PC-9 (cell line): ENCODE measurements at places on chromosomes 5 and 9. TPM values are rescaled to one million over a fixed set of nuclear protein-coding genes. Genes with fewer than 3 reads are reported as not detected.

DNA sequence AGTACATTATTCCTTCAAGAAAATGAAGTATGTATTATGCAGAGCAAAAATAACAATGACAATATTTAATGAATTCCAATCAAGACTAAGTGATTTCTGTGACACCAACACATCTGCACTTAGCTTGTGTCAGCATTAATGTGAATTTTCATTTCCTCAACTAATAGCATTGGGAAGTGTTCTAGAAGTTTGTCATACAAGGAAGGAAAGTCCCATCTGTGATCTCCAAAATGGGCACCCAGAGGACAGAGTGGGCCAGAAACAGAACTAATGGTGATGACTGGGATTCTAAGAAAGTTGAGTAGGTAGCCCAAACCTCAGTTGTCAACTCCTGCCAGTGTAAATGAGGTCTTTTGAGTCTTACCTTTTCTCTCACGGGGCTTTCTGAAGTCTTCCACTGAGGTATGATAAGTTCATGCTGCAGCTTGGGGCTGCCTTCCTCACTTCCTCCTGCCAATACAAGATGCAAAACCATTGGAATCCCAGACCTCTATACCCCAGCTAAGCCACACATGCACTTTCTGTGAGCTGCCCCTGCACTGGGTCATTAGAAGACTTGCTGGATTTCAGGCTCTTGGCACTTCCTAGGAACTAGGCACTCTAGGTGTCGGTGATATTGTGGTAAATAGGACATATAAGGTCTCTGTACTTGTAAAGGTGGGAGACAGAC is 4.9 kb downstream of the ADAM19 start:
- H3K4me3 ChIP-seq: no peak overlapping the region
- no peak for DNase-seq
- H3K36me3 ChIP-seq: peaks cover 8% of the 10 kb centered on the region; the same call in 1 of the 2 replicates
- H3K27ac ChIP-seq: no peak overlapping the region
- no peaks in the 10 kb centered on the region for H3K27me3 ChIP-seq
- H3K4me1 ChIP-seq: peaks cover 14% of the 10 kb centered on the region; the same call in 1 of the 2 replicates

The NSG2 gene
- not detected in 2 replicates for total RNA-seq

The MAMDC2 gene
- total RNA-seq: 1.7 and 2.7 TPM in 2 replicates

The CAMLG gene
- total RNA-seq: 24.4 and 28.0 TPM in 2 replicates

The CSNK1G3 gene
- total RNA-seq: 31.3 and 39.0 TPM in 2 replicates

- H3K27me3 ChIP-seq: no peaks in the 10 kb centered on the region
- H3K4me3 ChIP-seq: no peak overlapping the region
- no peaks in the 10 kb centered on the region for H3K36me3 ChIP-seq
- no peaks in the 10 kb centered on the region for H3K4me1 ChIP-seq
Observed at GRCh38 chr5:129844764-129845163, 59.5 kb upstream of the CHSY3 start.

- H3K27me3 ChIP-seq: no peaks in the 10 kb centered on the region
- H3K4me1 ChIP-seq: peaks cover 29% of the 10 kb centered on the region
- peak overlapping the region; percentile 87 for H3K4me3 ChIP-seq
- DNase-seq: peak; percentile 11
- 0 out of 2 replicates have a peak overlapping the region, but pooled peaks have one; percentile 5 for H3K27ac ChIP-seq
Observed at GRCh38 chr9:70411121-70411929, 3.1 kb downstream of the KLF9 start.

DNA sequence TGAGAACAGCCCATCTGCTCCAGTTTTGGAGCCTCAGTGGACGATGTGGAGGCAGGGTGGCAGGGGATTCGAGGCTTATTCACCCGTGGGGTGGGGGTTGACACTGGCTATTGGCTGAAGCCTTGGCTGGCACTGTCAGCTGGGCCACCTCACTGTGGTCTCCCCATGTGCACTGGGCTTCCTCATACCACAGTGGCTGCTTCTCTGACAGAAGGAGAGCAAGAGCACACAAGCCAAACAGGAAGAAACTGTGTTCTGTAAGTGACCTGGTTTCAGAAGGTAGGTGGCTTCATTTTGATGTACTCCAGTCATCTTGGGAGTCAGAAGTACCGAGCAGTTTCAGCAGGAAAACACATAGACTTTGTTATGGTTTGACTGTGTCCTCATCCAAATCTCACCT is 24.7 kb upstream of the CTNND2 start:
- no peak overlapping the region for H3K27ac ChIP-seq
- DNase-seq: no peak
- H3K36me3 ChIP-seq: no peaks in the 10 kb centered on the region
- no peak overlapping the region for H3K4me3 ChIP-seq

- no peaks in the 10 kb centered on the region for H3K36me3 ChIP-seq
- DNase-seq: peak; percentile 40
- H3K27me3 ChIP-seq: no peaks in the 10 kb centered on the region
- 0 out of 2 replicates have a peak, but pooled peaks cover 6% of the 10 kb centered on the region for H3K4me1 ChIP-seq
- no peak overlapping the region for H3K27ac ChIP-seq
- H3K4me3 ChIP-seq: no peak overlapping the region
Observed at GRCh38 chr5:55211184-55211874, 15.8 kb downstream of the MCIDAS start.

DNA sequence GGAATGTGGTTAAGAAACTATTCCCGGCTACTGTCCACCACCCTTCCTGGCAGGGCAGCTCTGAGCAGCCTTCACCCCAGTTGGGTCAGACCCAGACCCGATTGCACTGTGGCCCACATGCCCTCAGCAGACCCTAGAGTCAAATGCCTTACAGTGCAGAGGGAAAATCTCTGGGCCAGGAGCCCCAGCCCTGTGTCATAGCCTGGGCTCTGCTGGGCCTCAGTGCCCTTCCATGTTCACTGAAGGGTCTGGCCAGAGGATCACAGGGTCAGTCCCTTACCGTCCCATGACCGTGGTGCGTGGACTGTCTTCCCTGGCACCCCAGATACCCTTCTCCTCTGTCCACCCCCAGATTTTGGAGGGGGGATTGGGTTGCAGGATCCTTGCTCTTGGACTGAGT is 73.5 kb upstream of the COL5A1 start:
- no peak overlapping the region for H3K4me3 ChIP-seq
- H3K27ac ChIP-seq: no peak overlapping the region
- DNase-seq: no peak
- H3K27me3 ChIP-seq: peaks cover 37% of the 10 kb centered on the region
- no peaks in the 10 kb centered on the region for H3K4me1 ChIP-seq
- H3K36me3 ChIP-seq: no peaks in the 10 kb centered on the region

The CER1 gene
- total RNA-seq: not detected in 2 replicates

DNA sequence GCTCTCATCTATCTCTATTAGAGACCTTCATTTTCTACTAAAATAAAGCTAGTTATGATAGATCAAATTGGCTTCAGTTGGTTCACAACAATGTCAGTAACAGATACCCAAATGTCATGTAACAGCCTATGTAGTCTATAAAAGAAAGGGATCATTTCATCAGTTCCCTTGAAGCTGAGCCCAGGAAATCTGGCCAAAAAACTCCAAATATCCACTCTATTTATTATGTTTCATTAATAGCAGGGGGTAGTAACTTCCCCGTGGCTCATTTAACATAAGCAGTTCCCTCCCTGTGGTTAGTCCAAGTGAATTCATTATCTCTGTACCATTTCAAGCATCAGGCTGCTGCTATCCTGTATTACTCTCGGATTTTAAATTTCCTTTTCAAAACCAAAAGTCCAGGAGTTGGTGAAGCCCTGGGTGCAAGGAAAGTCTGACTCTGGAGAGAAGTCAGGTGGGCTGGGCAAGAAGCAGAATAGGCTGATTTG is 66.0 kb downstream of the SH3PXD2B start:
- DNase-seq: no peak
- peaks cover 12% of the 10 kb centered on the region; the same call in 1 of the 2 replicates for H3K4me1 ChIP-seq
- H3K27me3 ChIP-seq: no peaks in the 10 kb centered on the region
- no peak overlapping the region for H3K4me3 ChIP-seq
- no peaks in the 10 kb centered on the region for H3K36me3 ChIP-seq

- no peak overlapping the region for H3K27ac ChIP-seq
- 0 out of 2 replicates have a peak, but pooled peaks cover 8% of the 10 kb centered on the region for H3K4me1 ChIP-seq
- no peak for DNase-seq
- H3K27me3 ChIP-seq: no peaks in the 10 kb centered on the region
- H3K36me3 ChIP-seq: no peaks in the 10 kb centered on the region
Observed at GRCh38 chr5:154999865-155000264, 13.7 kb upstream of the KIF4B start.

The TAS2R1 gene
- not detected in 2 replicates for total RNA-seq

DNA sequence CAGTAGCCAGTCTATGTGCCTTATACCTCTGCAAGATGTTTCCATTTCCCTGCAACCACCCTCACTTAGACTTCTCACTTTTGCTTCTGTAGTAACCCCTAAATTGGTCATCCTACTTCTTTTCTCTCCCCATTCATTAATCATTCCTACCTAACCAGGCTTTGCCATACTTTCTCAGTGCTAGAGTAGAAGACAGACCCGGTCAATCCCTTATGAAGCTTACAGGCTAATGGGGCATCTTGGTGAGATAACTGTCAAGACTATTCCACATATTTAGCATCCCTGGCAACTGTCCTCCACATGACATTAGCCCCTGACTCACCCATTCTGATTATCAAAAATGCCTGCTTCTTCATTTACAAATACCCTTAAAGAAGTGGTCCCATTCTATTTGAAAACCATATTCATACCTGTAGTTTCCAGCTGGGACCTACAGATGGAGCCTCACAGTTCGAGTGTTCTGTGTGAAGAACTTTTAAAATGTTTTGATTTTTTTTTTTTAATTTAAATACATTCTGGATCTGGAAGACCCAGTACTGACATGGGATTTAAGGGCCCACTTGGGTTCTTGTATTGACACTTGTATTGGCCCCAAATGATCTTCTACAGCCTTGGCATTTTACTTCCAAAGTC is 21.0 kb downstream of the F2RL2 start:
- no peaks in the 10 kb centered on the region for H3K27me3 ChIP-seq
- no peak overlapping the region for H3K4me3 ChIP-seq
- H3K27ac ChIP-seq: no peak overlapping the region
- no peak for DNase-seq
- no peaks in the 10 kb centered on the region for H3K36me3 ChIP-seq

GRCh38 chr5:154444556-154445421 is 1.0 kb upstream of the SAP30L start:
- no peaks in the 10 kb centered on the region for H3K27me3 ChIP-seq
- no peak for DNase-seq
- H3K36me3 ChIP-seq: peaks cover 6% of the 10 kb centered on the region; the same call in 1 of the 2 replicates
- peak overlapping the region; percentile 95 for H3K4me3 ChIP-seq

DNA sequence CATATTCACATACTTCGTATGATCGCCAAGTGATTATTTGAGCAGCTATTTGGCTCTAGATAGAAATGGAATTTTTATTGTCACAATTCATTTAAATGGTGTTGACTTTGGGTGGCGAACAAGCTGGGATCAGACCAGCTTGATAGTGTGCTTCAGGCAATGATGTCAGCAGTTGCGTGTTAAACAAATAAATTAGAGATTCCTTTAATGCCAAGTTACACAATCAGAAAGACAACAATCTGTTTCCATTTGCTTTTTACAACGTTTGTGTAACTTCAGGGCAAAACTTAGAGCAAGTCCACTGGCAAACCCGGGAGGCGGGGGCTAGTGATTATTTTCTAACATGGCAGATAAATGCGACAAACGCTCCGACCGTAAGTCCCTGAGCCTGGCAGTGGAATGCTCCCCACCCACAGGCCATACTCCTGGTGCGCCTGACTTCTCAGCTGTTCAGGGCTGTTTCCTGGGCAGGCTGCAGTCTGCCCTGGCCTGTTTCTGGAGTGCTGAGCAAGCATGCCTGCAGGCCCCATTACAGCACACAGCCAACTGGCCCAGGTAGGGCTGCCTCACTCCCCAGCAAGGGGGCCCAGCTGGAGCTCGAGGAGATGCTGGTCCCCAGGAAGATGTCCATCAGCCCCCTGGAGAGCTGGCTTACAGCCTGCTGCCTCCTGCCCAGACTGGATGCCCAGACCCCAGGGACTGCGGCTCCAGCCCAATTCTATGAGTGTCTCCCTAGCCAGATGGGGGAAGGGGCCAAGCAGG is 88.7 kb downstream of the BASP1 start:
- peaks cover 35% of the 10 kb centered on the region for H3K4me1 ChIP-seq
- peak; percentile 77 for DNase-seq
- H3K27ac ChIP-seq: peak overlapping the region; percentile 38
- H3K27me3 ChIP-seq: no peaks in the 10 kb centered on the region
- no peaks in the 10 kb centered on the region for H3K36me3 ChIP-seq

DNA sequence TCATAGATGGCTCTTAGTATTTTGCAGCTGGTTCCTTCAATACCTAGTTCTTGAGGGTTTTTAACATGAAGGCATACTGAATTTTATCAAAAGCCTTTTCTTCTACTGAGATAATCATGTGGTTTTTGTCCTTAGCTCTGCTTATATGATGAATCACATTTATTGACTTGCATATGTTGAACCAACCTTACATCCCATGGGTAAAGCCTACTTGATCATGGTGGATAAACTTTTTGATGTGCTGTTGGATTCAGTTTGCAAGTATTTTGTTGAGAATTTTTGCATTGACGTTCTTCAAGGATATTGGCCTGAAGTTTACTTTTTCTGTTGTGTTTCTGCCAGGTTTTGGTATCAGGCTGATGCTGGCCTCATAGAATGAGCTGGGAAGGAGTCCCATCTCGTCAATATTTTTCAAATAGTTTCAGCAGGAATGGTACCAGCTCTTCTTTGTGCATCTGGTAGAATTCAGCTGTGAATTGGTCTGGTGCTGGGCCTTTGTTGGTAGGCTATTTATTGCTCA is 49.7 kb downstream of the YIPF5 start:
- no peak overlapping the region for H3K27ac ChIP-seq
- H3K36me3 ChIP-seq: no peaks in the 10 kb centered on the region
- no peak for DNase-seq
- no peaks in the 10 kb centered on the region for H3K27me3 ChIP-seq
- no peak overlapping the region for H3K4me3 ChIP-seq

- no peak overlapping the region for H3K4me3 ChIP-seq
- 0 out of 2 replicates have a peak, but pooled peaks cover 4% of the 10 kb centered on the region for H3K36me3 ChIP-seq
- no peaks in the 10 kb centered on the region for H3K27me3 ChIP-seq
- peaks cover 16% of the 10 kb centered on the region for H3K4me1 ChIP-seq
- DNase-seq: peak; percentile 85
Observed at GRCh38 chr5:134626369-134627014, 6.1 kb downstream of the SAR1B start.

DNA sequence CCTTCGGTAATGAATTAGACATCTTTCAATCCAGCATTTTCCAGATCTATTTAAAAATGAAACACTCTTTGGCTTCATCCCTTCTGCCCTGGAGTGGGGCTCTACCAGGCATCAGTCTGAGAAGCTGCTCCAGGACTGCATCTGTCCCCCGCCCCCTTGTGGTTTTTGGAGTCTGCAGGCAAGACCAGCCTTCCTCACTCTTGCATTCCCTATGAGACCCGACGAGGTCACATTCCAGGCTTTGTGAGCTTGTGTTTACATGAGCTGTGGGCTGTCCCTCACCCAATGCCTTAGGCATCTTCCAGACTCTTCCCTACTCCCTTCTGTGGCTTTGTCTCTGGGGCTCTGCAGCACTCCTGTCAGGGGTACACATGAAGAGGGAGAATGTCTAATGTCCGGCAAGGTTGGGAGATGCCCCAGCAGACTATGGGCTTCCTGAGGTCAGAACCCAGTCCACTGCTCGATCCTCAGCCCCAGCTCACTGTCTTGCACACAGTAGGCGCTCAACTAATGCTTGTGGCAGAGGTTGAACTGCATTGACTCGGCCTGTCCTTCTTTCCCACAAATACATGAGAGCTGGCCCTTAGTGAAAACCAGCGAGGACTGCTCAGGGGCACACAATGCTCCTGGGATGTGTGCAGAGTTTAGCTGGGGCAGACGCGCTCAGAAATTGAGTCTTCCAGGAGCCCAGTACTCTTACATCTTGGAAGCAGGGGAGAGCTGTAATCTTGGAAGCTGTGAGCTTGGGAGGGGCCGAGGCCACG is 11.7 kb upstream of the GADD45G start:
- no peaks in the 10 kb centered on the region for H3K4me1 ChIP-seq
- DNase-seq: peak; percentile 49
- no peak overlapping the region for H3K4me3 ChIP-seq
- peaks cover 90% of the 10 kb centered on the region for H3K27me3 ChIP-seq

GRCh38 chr9:14400658-14400995 is 86.7 kb upstream of the NFIB start:
- H3K36me3 ChIP-seq: no peaks in the 10 kb centered on the region
- no peaks in the 10 kb centered on the region for H3K4me1 ChIP-seq
- H3K27ac ChIP-seq: no peak overlapping the region
